ENCODE measurements at places on chromosomes 2 and 18.
A peak's percentile ranks its signal among the peaks of the same experiment; 100 is the strongest.

DNA sequence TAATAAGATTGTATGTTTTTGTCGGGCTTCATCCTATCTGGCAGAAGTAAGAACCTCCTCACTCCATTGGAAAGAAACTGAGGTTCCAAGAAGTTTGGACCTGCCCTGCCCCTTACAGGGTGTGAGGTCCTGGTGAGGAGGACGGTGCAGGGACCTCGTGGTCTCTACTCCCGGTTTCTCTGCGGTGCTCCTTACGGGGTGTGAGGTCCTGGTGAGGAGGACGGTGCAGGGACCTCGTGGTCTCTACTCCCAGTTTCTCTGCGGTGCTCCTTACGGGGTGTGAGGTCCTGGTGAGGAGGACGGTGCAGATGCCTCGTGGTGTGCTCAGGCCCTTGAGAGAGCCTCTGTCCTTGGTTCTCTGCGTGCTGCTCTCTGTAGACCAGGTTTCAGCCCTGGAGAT lies 5.2 kb downstream of the CTDP1 start:
- no peak for DNase-seq

- DNase-seq: peak; percentile 16
These were observed 934 bp downstream of the ZNF804A start for GRCh38 chr2:184599054-184599871.

DNA sequence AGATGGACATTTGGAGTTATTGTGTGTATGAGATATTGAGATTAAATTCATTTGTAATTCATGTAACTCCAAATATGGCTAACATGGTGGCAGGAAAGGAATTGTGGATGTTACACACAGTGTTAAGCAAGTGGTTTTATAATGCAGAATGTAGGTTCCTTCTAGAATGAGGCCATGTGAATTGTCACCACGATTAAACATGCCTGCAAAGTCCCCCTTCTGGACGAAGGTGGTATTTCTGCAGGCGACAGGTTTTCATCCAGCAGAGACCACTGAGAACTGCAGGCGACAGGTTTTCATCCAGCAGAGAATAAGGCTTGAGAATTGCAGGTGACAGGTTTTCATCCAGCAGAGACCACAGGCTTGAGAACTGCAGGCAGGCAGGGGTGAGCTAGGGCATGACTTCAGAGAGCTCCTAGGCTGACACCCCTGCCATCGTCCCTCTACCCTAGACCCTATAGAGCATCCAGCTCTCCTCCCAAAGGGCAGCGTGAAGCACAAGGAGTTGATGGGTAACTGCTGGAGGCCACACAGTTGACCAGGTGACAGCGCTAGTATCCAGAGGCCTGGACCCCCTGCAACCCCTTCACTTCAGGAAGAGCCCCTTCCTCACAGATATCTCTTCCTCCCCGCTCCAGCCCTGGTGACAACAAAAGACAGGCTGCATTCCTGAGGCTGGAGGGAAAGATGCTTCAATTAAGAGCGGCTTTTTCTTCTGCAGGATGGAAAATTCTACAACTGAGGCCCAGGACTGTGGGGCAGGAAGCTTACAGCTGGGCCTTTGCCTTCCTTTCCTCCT lies 175.8 kb downstream of the LOXHD1 start:
- DNase-seq: peak; percentile 83

DNA sequence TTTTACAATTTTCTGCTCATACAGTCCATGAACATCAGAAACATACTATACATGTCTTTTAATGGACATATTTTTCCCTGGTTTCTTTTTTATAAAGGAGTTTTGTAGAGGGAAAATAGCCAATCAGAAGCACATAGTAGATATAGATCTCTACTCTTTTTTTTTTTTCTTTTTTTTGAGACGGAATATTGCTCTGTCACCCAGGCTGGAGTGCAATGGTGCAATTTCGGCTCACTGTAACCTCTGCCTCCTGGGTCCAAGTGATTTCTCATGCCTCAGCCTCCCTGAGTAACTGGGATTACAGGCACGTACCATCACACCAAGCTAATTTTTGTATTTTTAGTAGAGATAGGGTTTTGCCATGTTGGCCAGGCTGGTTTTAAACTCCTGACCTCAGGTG lies 83.2 kb upstream of the MGAT5 start:
- DNase-seq: no peak

GRCh38 chr2:61575447-61575859 lies 37.3 kb upstream of the XPO1 start:
- no peak for DNase-seq

- no peak for DNase-seq
These were observed 1.3 kb downstream of the CYP27C1 start for GRCh38 chr2:127218812-127219170.

GRCh38 chr2:158002079-158002478 lies 99.6 kb upstream of the UPP2 start:
- DNase-seq: no peak

GRCh38 chr18:62325806-62326645 lies 916 bp downstream of the TNFRSF11A start:
- DNase-seq: peak; percentile 35

DNA sequence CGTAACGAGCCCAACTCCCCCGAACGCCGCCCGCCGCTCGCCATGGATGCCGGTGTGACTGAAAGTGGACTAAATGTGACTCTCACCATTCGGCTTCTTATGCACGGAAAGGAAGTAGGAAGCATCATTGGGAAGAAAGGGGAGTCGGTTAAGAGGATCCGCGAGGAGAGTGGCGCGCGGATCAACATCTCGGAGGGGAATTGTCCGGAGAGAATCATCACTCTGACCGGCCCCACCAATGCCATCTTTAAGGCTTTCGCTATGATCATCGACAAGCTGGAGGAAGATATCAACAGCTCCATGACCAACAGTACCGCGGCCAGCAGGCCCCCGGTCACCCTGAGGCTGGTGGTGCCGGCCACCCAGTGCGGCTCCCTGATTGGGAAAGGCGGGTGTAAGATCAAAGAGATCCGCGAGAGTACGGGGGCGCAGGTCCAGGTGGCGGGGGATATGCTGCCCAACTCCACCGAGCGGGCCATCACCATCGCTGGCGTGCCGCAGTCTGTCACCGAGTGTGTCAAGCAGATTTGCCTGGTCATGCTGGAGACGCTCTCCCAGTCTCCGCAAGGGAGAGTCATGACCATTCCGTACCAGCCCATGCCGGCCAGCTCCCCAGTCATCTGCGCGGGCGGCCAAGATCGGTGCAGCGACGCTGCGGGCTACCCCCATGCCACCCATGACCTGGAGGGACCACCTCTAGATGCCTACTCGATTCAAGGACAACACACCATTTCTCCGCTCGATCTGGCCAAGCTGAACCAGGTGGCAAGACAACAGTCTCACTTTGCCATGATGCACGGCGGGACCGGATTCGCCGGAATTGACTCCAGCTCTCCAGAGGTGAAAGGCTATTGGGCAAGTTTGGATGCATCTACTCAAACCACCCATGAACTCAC lies 673 bp downstream of the PCBP1 start:
- DNase-seq: peak; percentile 68

DNA sequence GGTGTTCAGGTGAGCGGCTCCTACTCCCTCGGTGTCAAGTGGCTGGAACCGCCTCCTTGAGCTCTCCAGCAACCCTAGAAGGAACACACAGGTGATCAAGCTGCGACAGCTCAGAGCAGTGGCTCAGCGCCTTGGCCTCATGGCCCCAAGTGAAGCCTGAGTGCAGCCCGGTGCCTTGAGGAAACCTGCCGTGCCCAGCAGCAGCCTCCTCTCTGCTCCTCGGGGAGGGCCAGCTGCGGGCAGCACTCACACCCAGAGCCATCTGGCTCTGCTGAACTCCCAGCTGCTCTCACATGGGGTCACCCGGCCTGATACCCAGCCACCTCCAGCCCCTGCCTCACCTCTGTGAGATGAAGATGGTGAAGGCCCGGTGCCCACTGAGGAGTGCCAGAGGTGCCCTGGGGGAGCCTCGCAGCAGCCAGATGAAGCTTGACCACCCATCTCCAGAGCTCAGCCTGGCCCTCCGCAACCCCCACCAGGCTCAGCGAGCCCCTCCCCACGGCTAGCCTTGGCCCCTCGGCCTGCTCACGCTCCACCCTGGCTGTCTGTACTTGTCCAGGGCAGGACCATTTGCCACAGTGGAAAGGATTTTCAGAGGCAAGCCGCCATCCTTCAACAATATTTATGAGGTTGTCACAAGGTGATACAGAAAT lies 70.6 kb upstream of the RAB6C start:
- no peak for DNase-seq

DNA sequence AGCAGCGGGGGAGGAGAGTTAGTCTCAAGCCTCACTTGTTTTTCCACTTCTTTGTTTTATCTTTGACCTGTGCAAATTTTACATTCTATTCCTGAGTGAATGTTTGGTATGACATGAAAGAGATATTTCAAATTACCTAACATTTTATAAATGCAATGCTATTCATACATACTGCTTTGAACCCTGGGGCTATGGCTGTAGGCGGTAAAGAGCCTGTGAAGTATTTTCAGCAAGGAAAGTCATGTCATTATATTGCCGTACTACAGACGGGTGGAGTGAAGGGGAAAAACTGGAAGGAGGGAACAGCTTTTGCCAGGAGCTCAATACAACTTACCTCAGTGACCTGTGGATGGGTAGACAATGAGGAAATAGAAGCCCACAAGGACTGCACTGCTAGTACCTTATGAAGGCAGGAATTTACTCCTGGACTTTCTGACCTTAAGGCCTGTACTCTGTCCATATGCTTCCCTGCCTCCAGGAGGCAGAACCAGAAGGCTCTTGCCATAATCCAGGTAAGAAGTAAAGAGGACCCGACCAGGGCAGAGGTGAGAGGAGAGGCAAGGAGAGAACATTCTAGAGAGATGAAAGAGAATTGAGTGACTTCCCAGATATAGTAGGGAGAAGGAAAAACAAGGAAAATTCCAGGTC lies 28.4 kb upstream of the TET3 start:
- no peak for DNase-seq

Measured in muscle of leg (tissue), 16 donors.